ENCODE measurements at places on chromosomes 12 and 14.

DNA sequence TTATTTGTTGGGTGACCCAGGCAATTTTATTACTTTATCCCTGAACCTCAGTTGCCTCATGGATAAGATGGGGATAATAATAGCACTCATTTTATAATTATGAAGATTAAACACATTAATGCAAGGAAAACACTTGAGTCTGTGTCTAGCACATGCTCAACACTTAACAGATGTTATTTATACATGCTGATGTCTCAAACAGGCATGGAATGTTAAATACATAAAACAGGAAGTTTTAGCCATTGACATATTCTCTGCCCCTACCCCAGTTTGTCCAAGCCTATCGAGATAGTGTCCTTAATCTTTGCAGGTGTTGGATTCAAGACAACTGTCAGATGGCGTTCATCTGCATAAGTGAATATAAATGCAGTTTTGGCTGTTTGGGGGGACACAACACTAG, 109.8 kb downstream of the SCAF11 start:
- no peak for DNase-seq

DNA sequence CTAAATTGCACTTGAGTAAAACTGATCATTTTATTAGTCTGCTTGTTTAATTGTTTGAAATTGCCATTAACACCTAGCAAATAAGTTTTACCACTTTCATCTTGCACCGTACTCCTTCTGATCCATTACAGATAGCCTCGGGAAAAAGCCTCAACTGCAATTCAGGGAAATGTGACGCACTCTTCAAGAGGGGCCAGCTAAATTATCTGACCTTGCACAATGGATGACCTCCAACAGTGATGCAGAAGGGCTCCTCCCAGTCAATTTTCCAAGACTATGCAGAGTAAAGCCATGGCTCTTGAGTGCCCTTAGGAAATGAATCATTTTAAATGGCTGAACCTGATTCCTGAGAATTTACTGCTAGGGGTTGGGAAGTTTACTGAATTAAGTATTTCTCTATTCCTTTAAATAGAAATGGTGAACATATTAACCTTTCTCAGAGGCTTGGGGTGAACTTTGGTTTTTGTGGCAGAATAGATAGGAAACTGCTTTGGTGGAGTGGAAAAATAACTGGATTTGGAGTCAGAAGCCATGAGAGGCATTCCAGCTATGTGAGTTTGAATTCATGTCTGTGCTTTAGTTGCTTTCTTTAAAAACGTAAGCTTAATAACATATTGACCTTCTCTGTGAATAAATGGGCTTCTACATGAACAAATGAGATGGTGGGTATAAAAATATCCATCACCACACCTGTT, 64.8 kb upstream of the OVCH1 start:
- no peak for DNase-seq

DNA sequence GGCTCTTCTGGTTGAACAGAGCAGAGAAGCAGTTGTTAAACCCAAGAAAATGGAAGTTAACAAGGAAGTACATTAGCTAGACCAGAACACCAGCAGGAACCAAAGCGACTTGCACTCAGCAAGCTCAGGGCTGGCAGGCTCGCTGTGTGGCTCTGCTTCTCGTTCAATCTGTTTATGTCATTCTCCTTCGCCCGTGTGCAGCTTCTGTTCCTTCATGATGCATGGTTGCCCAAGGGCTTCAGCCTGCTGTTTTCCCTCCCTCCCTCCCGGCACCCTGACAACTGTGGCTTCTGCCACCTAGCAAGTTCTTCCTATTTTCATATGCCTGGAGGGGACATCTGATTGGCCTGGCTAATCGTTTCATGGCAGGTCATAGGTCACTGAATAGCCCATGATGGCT, 25.3 kb downstream of the PIGH start:
- DNase-seq = no peak

DNA sequence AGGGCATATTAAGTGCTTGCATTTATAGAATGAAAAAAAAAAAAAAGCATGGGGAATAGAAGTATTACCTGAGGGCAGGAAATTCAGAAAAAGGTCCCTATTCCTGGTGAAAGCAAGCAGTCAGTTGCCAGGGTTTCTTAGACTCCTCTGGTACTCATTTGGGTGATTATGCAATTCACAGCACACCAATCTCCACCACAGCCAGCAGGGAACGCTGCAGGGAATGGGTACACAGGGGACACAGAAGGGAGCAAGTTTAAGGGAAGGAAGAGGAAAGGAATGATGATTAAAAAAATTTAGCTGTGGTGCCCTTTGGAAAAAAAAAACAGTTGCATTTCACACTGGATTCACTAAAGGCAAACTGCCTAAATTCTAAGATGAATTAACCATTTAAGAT, 14.2 kb downstream of the BLTP3B start:
- DNase-seq = no peak

DNA sequence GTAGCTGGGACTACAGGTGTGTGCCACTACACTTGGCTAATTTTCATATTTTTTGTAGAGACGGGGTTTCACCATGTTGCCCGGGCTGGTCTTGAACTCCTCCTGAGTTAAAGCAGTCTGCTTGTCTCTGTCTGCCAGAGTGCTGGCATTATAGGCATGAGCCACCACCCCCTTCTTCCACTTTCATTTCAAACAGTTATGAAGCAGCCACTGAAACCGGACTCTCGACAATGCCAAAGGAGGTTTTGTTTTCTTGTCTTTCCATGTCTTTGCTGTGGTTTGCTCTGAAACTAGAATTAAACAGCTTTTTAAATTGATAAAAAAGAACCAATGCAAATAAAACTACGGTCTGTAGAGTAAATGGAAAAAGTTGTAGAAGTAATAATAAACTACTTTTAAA, 30.4 kb downstream of the RAP1B start:
- DNase-seq = no peak

- DNase-seq = no peak
These were observed 211.8 kb upstream of the AVPR1A start for GRCh38 chr12:63362791-63363190.

- DNase-seq = no peak
These were observed 10.5 kb downstream of the SERPINA6 start for GRCh38 chr14:94312481-94313246.

DNA sequence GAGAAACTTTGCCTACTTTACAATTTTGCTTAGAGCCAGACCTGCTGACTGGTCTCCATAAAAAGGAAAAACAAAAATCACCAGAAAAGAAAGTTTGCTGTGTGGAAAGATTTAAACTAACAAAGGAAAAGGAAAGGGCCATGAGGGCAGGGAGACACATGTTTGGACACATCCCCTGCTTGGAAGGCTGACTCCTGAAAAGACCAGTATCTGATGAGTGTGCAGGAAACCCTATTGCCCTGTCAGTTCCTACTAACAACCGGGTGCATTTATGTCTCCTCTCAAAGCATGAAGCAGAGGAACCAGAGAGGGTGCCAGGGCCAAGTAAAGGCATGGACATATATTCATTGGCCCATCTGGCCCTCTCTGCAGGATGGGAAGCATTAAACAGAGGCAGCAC, 7.0 kb upstream of the STAB2 start:
- DNase-seq = no peak

GRCh38 chr12:42789808-42790760, 200.5 kb upstream of the PRICKLE1 start:
- DNase-seq = no peak

GRCh38 chr14:92787554-92787953, 6.6 kb upstream of the GOLGA5 start:
- DNase-seq = no peak

GRCh38 chr14:73685328-73685727, 28.9 kb downstream of the PNMA1 start:
- DNase-seq = no peak

DNA sequence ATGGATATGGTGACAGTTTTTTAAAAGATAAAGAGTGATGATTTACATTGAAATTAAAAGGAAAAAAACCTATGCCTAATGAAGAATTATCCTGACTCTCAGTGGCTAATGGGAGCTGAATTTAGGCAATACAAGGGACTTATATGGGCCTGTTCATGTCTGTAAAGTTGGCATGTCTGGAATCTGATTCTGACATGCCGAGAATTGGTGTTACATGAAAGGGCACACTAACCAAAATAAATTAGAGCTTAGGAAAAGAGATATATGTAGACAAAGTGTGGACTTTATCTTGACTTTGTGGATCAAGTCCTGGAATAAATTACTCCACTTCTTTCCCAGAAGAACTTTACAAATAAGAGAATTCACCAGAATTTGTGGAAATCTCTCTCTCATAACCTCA, 1.1 kb downstream of the TDG start:
- DNase-seq = no peak

DNA sequence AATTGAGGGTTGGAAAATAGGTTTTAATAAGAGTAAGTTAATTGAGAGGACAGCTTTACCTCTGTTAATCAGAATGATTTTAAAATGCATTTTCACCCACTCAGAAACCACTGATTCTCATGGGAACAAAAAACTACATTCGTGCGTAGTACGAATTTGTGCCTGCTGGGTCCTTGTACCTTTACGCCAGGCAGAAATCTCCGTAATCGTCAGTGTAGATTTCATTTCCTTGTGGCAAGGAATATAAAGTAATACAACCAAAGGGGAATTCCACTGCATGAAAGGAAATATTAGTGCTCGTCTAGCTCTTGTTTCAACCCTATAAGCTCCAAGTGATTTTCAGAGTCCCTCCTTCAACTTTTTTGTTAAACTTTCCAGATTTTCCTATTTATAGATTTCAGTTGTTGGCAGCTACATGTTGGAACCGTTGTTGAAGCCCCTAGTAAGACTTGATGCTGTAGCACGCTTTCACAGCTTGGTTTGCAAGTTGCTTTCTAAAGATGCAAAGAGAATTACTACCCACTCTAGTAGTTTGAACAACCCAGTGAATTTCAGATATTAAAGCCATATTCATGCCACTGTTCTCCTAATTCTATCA, 90.6 kb downstream of the ETV6 start:
- DNase-seq = no peak

DNA sequence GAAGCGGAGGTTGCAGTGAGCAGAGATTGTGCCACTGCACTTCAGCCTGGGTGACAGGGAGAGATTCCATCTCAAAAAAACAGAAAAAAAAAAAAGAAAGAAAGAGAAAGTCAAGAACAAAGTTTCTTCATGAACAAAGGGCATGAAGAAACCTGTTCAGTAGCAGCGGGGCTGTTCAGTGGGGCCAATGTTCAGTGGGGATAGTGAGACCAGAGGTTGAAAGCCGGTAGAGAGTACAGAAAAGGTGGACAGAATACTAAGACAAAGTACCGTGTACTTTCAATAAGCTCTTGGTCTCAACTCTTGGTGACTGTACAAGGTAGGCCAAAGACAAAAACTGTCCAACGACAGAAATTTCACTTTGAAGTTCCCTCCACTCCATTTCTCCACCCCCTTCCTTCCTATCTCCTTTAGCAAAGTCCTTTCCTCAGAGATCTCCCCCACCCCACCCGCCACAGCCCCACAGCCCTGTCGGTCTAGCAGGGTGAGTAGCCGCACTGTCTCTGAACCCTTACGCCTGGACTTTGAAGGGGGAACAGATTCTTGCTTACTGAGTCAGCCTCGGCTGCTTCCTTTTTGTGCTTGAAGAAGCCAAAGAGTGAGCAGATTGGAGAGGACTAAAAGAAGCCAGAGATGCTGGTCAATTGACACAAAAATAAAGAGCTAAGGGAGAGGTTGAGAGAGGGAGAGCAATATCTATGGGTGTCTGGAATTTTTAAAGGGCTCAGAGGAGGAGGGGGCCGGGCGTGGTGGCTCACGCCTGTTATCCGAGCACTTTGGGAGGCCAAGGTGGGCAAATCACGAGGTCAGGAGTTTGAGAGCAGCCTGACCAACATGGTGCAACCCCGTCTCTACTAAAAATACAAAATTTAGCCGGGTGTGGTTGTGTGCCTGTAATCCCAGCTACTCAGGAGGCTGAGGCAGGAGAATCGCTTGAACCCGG, 44.2 kb upstream of the FOS start:
- DNase-seq = no peak

DNA sequence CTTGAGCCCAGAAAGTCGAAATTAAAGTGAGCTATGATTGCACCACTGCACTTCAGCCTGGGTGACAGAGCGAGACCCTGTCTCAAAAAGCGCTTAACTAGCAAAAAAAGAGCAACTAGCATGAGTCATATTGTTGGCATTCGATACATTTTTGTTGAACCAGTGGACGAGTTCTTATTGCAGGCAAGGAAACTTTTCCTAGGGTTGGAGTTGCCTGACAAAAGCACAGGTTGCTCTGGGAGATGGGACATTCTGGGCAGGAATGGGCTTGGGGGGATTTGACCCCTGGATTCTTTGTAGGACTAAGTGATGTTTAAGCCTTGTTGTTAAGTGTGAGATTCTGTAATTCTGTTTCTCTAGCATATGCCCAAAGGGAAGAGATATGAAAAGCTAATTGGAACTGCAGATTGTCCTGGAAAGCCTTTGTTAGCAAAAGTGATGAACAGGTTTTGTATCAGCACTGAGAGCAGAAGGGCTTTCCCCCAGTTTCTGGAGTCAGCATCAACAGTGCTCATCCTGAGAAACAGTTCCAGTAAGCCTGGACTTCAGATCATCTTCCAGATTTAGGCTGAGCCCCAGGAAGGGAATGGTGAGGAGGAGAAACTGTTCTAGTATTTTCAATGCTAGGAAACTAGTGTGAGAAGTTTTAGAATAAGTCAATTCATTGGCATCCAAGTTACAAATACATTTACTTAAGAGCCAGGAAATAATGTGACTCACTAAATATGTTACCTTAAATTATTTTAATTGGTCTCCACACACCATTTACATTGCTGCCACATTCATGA, 123.1 kb downstream of the SRGAP1 start:
- DNase-seq = no peak

GRCh38 chr12:5171701-5172100, 128.0 kb downstream of the KCNA5 start:
- peak; percentile 32 for DNase-seq

GRCh38 chr12:21602774-21603173, 1.9 kb downstream of the GYS2 start:
- no peak for DNase-seq

DNA sequence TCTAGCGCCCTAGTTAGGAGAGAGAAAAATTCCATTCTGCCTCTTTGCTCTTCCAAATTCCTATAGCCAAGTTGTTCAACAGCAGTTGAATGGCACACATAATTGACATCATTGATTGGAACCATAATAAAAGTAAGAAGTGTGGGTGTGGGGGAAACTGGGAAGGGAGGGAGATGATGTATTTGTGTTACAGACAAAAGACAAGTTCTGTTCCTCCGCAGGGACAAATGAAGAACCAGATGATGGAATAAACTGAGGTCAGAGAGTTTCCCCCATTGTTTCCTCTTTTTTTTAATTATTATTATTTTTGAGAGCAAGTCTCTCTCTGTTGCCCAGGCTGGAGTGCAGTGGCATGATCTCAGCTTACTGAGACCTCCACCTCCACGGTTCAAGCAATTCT, 34.9 kb downstream of the GDF11 start:
- DNase-seq = no peak

Measured in NCI-H345 (cell line).